ENCODE measurements at places on chromosomes 1 and 21.

GRCh38 chr1:85278853-85279314 is 2.5 kb upstream of the BCL10 start:
- DNase-seq: peak; percentile 19

- no peak for DNase-seq
These were observed 1.2 kb downstream of the CLSPN start for GRCh38 chr1:35768350-35769187.

DNA sequence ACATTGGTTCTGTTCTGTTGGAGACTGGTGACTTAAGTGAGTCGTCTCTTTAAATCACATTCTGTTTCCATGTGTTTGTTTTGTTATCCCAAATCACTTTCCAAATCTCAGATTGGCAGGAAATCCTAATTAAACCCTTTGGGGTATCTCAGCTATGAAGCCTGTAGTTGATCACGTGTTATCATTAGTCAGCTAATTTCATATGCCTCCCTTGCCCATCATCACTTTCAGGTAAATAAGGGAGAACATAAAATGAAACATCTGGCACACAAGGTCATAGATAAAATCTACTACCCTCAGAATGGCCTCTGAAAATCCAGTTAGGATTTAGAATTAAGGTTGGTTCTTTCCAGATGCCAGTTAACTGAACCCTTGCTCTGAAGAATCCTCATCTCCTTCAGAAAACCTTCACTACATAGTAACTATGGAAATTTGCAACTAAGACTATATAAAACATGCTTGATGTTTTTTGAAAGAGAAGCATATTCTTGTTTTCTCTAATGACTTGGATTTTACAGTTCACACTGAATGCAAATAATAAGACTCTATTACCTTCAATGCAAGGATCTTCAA is 401.5 kb downstream of the DSCAM start:
- DNase-seq: no peak

DNA sequence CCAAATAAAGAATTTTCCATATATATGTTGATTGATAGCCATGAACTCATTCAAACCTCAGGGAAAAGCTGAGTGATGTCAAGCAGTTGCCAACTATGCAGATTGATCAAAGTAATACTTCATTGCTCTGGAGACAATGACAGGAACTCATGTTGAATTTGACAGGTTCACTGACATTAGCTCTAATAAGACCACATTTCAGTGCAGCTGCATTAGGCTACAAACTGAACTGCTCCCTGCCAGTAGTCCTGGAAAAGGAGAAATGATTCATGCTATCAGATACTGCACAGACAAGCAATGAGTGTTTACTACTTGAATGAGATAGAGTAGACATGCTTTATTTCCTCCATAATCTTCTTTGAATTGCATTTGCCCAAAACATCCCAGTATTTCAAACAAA is 948.4 kb downstream of the MRPL39 start:
- DNase-seq: no peak

- no peak for DNase-seq
These were observed 16.2 kb upstream of the TSNAX start for GRCh38 chr1:231512147-231512698.

DNA sequence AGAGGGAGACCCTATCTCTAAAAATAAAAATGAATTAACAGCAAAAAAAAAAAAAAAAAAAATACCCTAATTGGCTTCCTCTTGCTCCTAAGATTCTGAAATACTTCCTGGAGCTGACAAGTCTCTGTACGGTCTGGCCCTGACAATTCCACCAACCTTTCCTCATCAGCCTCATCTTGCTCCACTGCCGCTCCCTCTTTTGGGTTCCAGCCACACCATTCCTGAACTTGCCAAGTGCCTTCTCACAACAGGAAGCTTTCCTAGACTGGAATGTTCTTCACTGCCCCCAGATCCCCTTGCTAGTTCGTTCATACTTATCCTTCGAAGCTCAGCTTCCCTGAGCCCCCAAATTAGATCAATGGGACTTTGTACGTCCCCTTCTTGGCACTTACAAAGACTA is 37.0 kb downstream of the AKNAD1 start:
- DNase-seq: no peak

DNA sequence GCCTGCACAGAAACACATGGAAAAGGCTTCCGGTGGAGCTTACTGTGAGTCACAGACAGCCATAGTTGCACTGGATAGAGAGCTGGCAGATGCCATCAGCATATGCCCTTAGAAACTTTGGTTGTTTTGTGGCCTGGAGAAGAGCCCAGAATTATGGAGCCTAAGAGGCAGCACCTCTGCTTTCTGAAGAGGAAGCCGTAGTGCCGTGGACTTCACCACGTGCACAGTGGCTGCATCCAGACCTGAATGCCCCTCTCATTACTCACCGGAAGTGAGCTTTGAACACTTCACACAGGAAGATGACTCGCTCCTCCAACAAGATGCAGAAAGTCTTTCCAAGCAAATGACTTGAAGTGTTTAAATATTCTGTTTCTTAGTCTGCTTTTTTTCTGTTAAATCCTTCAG is 28.4 kb downstream of the JUN start:
- DNase-seq: peak; percentile 53

DNA sequence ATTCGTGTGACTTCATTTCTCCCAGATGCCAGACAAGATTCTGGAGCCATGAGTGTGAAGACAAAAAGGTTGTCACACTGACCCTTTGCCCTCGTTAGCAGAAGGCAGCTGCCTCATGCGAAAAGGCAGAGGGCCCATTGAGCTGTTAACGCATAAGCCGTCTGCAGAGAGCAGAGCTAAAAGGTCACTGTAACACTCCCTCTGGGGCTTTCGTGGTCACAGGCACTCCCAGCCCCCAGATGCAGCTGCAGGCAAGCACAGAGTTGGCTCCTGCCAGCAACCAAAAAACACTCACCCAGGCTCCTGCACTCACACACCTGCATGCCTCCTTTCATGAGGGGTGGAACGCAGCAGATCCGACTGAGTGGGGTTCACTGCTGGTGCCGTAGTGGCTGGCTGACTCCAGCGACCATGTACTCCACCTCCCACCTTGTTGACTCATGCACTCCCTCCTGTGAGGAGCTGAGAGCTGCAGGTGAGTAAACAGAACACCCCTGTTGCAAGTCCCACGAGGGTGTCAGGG is 287.5 kb downstream of the SMYD3 start:
- no peak for DNase-seq

DNA sequence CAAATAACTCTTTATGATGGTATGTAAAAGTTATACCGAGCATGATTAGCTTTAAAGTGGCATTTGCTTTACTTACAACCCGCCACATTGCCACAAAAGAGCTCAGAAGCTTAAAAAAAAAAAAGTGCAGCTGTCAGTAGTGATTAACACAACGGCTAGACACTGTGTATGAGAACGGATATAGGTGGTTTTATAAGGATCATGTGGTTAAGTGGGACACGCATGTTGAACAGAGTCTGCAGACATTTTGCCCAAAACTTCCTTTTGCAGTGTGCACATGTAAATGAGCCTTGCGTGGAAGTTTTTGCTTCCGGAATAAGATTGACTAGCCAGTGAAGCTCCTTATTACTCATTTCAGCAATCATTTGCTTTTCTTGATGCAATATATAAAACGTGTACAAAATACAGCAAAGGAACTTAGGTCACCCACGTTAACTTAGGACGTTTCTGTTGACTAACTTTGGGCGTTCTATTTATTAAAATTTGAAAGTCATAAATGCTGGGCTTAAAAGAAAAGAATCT is 58.7 kb upstream of the RGS1 start:
- DNase-seq: peak; percentile 58

- DNase-seq: no peak
These were observed 1.1 kb upstream of the TRPM2 start for GRCh38 chr21:44352253-44352860.

GRCh38 chr21:34950980-34951379 is 98.1 kb downstream of the RUNX1 start:
- DNase-seq: no peak

- DNase-seq: peak; percentile 30
These were observed at the start of gene TRPM2 for GRCh38 chr21:44353191-44353970. Gene TRPM2, plus strand, starts transcription at chr21:44353621. Its CDS starts 80 bp downstream, at chr21:44353701.

DNA sequence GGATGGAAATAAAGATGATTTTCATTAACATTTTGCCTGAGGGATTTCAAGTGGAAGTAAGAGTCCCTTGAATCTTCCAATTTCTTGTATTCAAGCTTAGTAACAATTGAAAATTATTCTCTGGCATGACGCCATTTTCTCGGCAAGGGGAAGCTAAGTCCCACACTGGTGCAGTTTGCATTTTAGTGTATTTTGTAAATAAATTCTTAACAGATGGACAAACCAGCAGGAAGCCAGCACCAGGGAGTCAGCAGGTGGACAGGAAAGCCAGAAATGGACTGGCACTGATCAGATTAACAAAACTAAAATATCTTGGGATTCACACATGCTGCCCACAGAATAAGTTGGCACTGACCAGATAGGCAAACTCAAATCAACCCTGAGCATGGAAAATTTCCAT is 311.3 kb downstream of the LRRIQ3 start:
- DNase-seq: no peak

DNA sequence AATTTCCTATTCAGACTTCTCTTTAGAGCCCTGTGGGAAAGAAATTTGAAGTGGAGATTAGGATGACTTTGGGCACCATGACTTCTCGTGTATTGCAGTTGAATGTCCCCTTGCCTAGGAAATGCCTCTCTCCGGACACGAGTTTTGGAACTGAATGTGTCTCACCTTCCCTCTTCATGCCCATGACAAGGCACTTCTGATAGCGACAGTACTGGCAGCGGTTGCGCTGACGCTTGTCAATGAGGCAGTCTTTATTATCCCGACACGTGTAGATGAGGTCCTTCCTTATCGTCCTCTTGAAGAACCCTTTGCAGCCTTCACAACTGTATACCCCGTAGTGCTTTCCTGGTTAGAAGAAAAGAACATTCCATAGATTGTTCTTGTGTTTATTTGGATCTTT is 28.1 kb downstream of the RXRG start:
- no peak for DNase-seq

GRCh38 chr1:32754317-32755097 is 51.9 kb upstream of the SYNC start:
- peak; percentile 51 for DNase-seq
